ENCODE measurements at places on chromosomes 13 and 19. TPM values are rescaled to one million over a fixed set of nuclear protein-coding genes. Genes with fewer than 3 reads are reported as not detected.

Gene DLEU7
- total RNA-seq: not detected

Gene NPHS1
- total RNA-seq: not detected

Gene ZNF723
- not detected for total RNA-seq

Gene FAM83E
- total RNA-seq: 9.0 TPM

Gene ZNF154
- total RNA-seq: 0.15 TPM

Gene PRSS57
- not detected for total RNA-seq

Gene CILP2
- not detected for total RNA-seq

Gene MYH14
- 31.1 TPM for total RNA-seq

Gene RELB
- 5.3 TPM for total RNA-seq

Gene ZNF772
- total RNA-seq: 4.7 TPM

Gene TYK2
- total RNA-seq: 52.2 TPM

Gene NPAS1
- total RNA-seq: 1.1 TPM

Gene S1PR4
- 4.2 TPM for total RNA-seq

Gene TMEM143
- total RNA-seq: 3.2 TPM

Gene B3GNT3
- 11.6 TPM for total RNA-seq

Gene LYPD5
- total RNA-seq: 32.0 TPM

Gene ZNF737
- total RNA-seq: 6.5 TPM

Gene CLDND2
- not detected for total RNA-seq

Gene SLAIN1
- 4.6 TPM for total RNA-seq

Gene ZNF837
- total RNA-seq: 6.7 TPM

Gene ADGRE2
- 5.8 TPM for total RNA-seq

Gene TIMM50
- 34.0 TPM for total RNA-seq

Gene KLK1
- total RNA-seq: not detected

Gene C19orf67
- not detected for total RNA-seq

Gene CERS4
- total RNA-seq: 44.1 TPM

Gene KIR2DL4
- not detected for total RNA-seq

Gene PEX11G
- 3.2 TPM for total RNA-seq

Gene B3GNT8
- total RNA-seq: 11.6 TPM

Gene APC2
- not detected for total RNA-seq

Gene AP1M2
- 54.4 TPM for total RNA-seq

Gene OLFM2
- 8.6 TPM for total RNA-seq

Gene KIR2DL1
- not detected for total RNA-seq

Gene ACER1
- total RNA-seq: 1.1 TPM

Gene SIGLEC12
- not detected for total RNA-seq

Gene EXOC3L2
- 1.5 TPM for total RNA-seq

Gene TGFBR3L
- not detected for total RNA-seq

Gene SERPINE3
- not detected for total RNA-seq

Gene TLE6
- total RNA-seq: 3.3 TPM

Gene ZNF560
- not detected for total RNA-seq

Gene ANGPTL4
- total RNA-seq: 37.1 TPM

Gene GARIN5A
- 0.53 TPM for total RNA-seq

Gene TMC4
- 4.0 TPM for total RNA-seq

Gene BABAM1
- 51.7 TPM for total RNA-seq

Gene CERS1
- not detected for total RNA-seq

Gene ZNF460
- 76.3 TPM for total RNA-seq

Gene AKAP11
- 24.0 TPM for total RNA-seq

Gene ENOX1
- total RNA-seq: 0.48 TPM
